Activated CD4-positive, alpha-beta memory T cell treated with anti-CD3 and anti-CD28 coated beads for 36 hours (primary cell): ENCODE measurements at places on chromosomes 2 and 18. TPM values are rescaled to one million over a fixed set of nuclear protein-coding genes. Genes with fewer than 3 reads are reported as not detected.

MSGN1 gene
- not detected for total RNA-seq

STARD6 gene
- not detected for total RNA-seq

MAP2 gene
- 0.27 TPM for total RNA-seq

DNA sequence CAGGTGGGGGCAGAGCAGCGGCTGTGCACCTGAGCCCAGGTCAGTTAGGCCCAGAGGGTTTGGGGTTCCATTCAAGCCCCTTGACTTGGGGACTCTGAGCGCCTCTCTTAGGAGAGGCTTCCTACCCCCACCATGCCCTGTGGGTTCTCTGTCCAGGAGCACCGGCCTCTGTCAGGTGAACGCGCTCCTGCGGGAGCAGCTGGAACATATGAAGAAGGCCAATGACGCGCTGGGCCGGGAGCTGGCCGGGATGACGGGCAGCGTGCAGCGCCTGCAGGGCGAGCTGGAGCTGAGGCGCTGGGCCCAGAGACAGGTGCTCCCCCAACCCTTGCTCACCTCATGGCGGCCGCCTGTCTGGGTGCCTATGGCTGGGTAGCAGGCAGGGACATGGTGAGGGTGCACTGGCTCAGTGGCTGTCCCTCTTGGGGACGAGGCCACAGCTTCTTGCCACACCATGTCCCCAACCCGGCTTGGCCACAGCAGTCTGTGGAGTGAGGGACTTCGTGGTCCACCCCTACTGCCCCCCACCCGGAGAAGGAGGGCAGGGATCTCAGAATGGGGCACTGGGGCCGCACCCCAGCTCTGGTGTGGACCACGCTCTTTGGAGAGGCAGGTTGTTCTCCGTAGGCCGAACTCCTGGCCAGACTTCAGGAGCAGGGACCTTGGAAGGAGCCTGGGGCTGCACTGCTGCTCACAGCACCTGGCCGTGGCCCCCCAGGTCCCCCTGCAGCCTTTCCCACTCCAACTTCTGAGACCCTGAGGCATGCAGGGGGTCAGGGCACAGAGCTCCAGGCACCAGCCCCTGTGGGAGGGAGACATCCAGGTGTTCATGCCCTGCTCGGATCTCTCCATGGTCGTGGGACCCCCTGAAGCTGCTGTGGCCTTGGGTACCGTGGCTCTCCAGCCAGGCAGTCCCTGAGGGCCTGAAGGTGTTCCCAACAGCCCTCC is 19.7 kb downstream of the CROCC2 start:
- H3K27ac ChIP-seq = no peak overlapping the region
- peak; percentile 7 for DNase-seq
- no peaks in the 10 kb centered on the region for H3K36me3 ChIP-seq
- H3K4me3 ChIP-seq = no peak overlapping the region
- H3K4me1 ChIP-seq = no peaks in the 10 kb centered on the region
- H3K27me3 ChIP-seq = peaks cover 11% of the 10 kb centered on the region

GRCh38 chr2:84885111-84885510 is 4.2 kb upstream of the TRABD2A start:
- no peaks in the 10 kb centered on the region for H3K27me3 ChIP-seq
- H3K4me3 ChIP-seq = no peak overlapping the region
- H3K36me3 ChIP-seq = peaks cover 3% of the 10 kb centered on the region
- peaks cover 53% of the 10 kb centered on the region for H3K4me1 ChIP-seq

- H3K27me3 ChIP-seq = peaks cover 11% of the 10 kb centered on the region
- H3K36me3 ChIP-seq = peaks cover 2% of the 10 kb centered on the region
- H3K27ac ChIP-seq = no peak overlapping the region
Observed at GRCh38 chr2:149167001-149167780, 128.7 kb downstream of the LYPD6B start.
